Activated T-cell treated with anti-CD3 and anti-CD28 coated beads, Interleukin-2, amount 50 U/mL, for 24 hours (primary cell): ENCODE measurements at places on chromosomes 1 and 21.

GRCh38 chr1:23533246-23534023 is 2.4 kb upstream of the E2F2 start:
- DNase-seq = no peak

GRCh38 chr1:201420608-201421002 is 925 bp downstream of the TNNI1 start:
- no peak for DNase-seq

- DNase-seq = no peak
Measured at GRCh38 chr1:157288492-157288891, 150.3 kb upstream of the ETV3 start.

- DNase-seq = no peak
Measured at GRCh38 chr1:157238585-157238984, 100.4 kb upstream of the ETV3 start.

GRCh38 chr1:225737161-225737560 is 40.5 kb upstream of the SRP9 start:
- DNase-seq = no peak

DNA sequence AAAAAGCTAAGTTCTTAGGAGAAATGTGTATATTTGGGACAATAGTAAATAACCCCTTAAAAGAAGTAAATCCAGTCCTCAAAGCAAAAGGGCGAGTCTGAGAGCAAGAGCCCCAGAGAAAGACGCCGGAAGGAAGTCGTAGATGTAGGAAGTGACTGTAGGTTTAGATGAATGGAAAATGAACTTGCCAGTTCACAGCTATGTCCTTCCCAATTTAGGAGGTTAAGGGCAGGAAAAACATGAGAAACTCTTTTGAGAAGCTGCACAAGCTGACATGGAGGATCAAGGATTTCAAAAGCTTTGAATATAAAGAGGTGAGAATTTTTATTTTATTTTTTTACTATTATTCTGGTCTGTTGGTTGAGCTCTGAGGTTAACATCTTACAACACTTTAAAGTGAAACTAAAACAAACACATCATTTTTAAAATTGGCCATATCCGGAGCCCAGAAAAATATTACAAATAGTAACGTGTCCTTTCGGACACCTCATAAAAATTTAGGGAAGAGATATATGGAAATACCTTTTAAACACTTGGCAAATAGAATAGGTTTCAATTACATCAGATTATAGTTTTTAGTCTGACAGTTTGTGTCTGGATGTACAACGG is 1178.6 kb downstream of the MRPL39 start:
- DNase-seq = no peak

- no peak for DNase-seq
Measured at GRCh38 chr1:180606155-180606554, 25.7 kb upstream of the XPR1 start.

DNA sequence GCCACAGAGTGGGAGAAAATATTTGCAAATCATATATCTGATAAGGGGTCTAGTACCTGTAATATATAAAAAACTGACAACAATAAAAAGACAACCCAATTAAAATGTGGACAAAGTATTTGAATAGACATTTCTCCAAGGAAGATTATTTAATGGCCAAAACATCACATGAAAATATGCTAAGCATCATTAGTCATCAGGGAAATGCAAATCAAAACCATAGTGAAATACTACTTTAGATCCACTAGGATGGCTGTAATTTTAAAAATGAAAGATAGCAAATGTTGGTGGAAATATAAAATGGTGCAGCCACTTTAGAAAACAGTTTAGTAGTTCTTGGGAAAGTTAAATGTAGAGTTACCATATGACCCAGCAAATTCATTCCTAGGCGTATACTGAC is 118.7 kb upstream of the KIF26B start:
- no peak for DNase-seq

- no peak for DNase-seq
Measured at GRCh38 chr1:167538657-167539056, 14.9 kb downstream of the CREG1 start.

GRCh38 chr1:59083946-59084865 is 212.7 kb upstream of the FGGY start:
- DNase-seq = no peak

DNA sequence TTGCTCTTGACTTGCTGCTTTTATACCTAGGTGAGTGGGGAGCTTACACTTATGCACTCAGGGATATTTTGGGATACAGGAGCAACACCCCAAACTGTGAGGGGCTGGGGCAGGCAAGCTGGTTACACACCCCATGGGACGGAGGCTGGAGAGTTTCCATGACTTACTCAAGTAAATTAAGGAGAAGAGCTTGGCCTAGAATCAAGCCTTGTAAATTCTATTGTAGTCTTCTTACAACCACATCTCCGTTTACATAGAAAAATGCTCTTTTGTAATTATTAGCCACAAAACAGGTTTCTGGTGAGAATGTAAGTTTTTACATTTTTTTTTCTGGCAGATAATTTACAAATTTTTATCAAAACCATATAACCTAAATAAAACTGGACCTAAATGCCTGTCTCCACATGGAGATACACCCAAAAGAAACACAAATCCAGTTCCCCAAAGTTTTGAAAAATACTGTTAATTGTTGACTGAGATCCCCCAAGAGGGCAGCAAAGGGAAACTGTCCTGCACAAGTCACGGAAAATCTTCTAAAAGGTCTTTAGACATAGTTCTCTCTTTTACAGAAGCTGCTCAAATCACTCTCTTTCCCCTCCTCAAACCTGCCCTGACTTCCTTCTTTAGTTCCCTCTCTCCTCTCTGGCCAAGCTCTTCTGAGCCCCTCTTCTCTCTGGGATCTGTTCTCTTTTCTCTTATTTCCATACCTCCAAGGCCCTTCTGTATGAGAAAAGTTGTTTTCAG is 134.0 kb downstream of the HIVEP3 start:
- no peak for DNase-seq

- no peak for DNase-seq
Measured at GRCh38 chr1:201153474-201154388, 543 bp downstream of the TMEM9 start.

DNA sequence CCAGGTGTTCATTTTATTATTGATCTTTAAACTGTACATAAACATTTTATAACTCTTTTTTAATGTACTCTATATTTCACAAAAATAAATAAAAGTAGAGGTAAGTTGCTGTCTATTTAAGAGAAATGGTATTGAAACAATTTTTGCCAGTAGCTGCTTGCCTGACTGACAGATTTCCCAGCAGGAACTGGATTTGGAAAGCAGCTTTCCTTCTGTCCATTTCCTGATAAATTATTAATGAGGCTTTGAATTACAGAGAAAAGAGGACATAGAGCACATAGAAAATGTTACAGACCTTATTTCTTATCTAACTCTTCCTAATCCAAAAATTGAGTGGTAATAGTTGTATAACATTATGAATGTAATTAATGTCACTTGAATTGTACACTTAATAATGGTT is 79.7 kb upstream of the BCL10 start:
- DNase-seq = no peak

DNA sequence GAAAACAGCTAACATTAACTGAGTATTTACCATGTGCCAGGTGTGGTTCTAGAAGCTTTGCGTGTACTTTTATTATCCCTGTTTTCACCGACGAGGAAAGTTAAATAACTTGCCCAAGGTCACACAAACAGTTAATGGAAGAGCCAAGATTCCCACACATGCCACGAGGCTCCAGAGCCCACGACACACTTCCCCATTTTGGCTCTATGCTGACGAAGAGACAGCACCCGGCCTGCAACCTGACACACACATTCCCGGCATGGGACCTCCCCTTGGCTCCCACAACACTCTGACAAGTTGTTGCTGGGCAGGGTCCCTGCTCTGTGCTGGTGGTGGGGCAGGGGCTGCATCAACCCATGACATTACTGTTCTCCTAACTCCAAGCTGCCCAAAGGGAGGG is 52.8 kb downstream of the RAP1GAP start:
- DNase-seq = no peak
